Activated CD8-positive, alpha-beta T cell treated with anti-CD3 and anti-CD28 coated beads, Interleukin-2, amount 10 ng/mL, durations not matched to agents 7 days and 5 days (primary cell): ENCODE measurements at places on chromosomes 2 and 18.
A peak's percentile ranks its signal among the peaks of the same experiment; 100 is the strongest.

DNA sequence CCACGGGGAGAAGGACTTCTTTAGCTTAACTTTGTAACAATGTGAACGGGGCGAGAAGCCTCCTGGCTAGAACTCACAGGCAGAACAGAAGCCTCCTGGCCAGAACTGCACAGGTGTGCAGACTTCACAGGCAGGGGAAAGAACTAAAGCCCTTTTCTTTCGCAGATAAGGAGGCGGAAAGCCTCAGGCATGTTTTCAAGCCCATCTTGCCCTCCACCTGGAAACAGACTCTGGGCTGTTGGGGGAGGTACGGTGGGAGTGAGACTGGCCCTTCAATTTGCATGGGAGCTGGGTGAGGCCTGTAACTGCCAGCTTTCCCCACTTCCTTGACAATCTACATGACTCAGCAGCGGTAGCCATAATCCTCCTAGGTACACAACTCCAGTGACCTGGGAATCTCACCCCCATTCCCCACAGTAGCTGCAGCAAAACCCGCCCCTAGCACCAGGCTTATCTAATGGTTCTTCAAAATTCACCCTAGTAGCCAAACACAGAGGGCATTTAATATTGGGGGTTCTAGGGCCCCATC lies 22.9 kb upstream of the ABCA12 start:
- no peak for DNase-seq

GRCh38 chr2:176269319-176270099 lies at the start of gene MTX2:
Gene MTX2, plus strand, starts transcription at chr2:176269442. Its CDS starts 188 bp downstream, at chr2:176269630.
- DNase-seq, result peak; percentile 76

DNA sequence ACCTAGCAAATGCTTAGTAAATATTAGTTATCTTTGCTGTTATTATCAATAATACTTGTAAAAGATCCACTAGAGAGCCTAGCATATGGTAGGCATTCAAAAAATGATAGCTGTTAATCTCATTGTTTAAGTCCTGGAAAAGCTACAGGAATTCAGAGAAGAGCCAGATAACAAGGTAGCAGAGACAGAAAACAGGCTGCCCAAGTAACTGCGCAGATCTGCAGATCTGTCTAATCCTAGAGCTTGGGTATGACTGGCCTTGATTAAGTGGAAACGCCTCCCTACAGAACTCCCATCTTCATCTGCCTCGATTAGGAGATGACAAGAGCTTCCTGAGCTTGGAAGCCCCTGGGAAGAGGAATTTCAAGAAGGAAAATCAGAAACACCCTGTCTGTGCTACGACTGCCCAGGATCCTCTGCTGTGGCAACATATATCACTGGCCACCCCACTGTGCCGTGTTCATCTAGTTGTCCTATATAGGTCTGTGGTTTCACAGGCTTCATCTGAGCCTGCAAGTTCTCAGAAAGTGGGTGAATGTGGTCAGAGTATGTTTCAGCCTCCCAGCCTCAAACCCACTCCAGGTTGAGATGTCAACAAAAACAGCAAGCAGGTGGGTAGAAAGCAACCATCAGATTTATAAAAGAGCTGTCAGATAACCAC lies 151.5 kb upstream of the PKDCC start:
- DNase-seq, result peak; percentile 60

DNA sequence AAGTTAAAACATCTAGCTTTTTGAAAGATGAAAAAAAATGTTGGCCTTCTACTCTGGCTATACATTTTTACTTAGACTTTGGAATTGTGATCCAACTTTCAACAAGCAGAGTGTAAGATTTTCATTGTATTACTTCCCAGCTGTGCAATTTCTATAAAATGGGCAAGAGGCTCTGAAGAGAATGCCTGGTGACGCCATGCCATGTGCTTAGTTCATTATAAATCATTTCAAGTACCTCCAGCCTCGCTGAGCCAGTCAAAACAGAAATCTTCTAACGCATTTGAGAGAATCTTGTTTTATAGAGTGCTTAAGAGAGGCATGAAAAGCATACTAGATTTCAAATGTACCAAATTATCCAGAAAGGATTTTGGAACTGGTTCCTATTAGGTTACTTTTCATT lies 10.1 kb upstream of the STK17B start:
- DNase-seq, result no peak

- no peak for DNase-seq
Observed at GRCh38 chr2:219174801-219175200, 1.9 kb downstream of the CNPPD1 start.

DNA sequence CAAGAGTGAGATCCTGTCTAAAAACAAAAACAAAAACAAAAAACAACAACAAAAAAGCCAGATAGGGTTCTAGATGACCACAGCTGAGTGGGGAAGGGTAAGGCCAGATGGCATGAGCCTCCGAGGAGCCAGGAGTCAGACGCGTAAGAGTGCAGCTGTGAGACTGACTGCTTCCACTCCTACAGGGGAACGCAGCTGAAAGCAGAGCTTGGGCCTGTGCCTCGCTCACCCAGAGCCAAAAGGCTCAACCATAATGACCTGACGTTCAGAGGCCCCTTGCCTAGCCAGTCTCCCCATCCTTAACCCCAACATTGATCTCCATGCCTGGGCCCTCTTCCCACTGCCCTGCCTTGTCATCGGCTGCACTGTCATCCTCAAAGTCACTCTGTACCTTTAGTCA lies 26.5 kb upstream of the NCL start:
- DNase-seq, result no peak

- DNase-seq, result no peak
Observed at GRCh38 chr2:187118331-187119099, 269.5 kb upstream of the ZSWIM2 start.

DNA sequence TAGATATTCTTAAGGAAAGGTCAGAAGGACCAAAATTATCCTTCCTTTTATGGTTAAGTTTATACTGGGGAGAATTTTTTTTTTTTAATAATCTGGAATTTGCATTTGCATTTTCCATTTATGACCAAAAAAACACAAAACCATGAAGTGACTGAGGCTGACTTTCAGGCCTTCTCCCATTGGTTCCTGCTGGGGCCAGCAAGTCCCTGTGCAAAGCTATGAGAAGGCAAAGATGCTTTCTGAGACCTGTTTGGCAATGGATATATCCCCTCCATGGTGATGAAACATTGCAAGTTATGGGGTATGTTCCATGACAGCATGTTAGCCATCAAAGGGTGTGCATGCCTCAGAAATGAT lies 60.8 kb downstream of the KIAA2012 start:
- DNase-seq, result no peak

GRCh38 chr18:13147130-13147529 lies 71.4 kb upstream of the LDLRAD4 start:
- DNase-seq, result no peak
